SHP77 treated with DMSO at 0.1 percent for 48 hours (cell line): ENCODE measurements at places on chromosomes 5 and 9.

- DNase-seq: no peak
These were observed 184.0 kb downstream of the CACNA1B start for GRCh38 chr9:138061631-138062030.

GRCh38 chr5:83085106-83085505 lies 7.8 kb downstream of the XRCC4 start:
- no peak for DNase-seq

DNA sequence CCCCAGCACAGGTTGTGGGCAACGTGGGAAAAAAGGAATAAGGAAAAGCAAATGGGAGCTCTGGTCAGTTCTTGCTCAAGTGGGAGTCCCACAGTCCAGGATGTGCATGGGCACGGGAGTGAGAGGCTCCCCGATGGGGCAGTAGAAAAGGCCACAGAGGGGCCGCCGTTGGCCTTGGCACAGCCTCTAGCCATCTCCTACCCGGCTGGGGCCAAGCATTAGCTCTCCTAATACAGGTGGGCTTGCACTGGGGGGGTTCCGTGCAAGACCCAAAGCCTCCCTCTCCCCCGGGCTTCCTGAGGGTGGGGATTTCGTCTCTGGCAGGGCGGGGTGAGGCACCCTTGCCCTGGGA lies 212.2 kb upstream of the MVB12B start:
- DNase-seq: no peak

GRCh38 chr5:29822521-29822920 lies 1371.0 kb upstream of the CDH6 start:
- peak; percentile 83 for DNase-seq

GRCh38 chr9:69555802-69556201 lies 116.4 kb downstream of the APBA1 start:
- no peak for DNase-seq

GRCh38 chr5:172837640-172838039 lies 3.6 kb downstream of the ERGIC1 start:
- peak; percentile 85 for DNase-seq

DNA sequence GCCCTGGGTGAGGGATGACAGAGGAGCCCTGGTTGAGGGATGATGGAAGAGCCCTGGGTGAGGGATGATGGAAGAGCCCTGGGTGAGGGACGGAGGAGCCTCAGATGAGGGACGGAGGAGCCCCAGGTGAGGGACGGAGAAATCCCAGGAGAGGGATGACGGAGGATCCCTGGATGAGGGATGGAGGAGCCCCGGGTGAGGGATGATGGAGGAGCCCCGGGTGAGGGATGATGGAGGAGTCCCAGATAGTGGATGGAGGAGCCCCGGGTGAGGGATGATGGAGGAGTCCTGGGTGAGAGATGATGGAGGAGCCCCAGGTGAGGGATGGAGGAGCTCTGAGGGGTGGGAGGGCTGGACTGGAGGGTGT lies 10.9 kb downstream of the PHF2 start:
- DNase-seq: no peak

DNA sequence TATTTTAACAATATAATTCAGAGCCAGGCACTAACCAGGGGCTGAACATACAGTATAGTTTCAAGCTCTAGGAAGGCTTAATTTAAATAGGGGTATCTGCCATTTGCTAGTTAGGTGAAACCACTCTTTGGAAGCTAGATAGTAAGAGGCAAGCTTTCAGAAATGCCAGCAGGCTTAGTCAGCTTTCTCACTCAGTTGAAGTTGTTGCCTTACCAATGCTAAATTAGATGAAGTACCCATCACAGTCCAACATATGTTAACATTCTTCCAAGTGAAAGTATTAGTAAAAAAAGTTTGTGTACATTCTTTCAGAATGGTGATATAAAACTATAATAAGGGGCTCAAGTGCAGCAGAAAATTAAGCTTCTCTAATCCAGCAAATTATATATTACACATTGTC lies 215.0 kb downstream of the CNTLN start:
- DNase-seq: no peak

DNA sequence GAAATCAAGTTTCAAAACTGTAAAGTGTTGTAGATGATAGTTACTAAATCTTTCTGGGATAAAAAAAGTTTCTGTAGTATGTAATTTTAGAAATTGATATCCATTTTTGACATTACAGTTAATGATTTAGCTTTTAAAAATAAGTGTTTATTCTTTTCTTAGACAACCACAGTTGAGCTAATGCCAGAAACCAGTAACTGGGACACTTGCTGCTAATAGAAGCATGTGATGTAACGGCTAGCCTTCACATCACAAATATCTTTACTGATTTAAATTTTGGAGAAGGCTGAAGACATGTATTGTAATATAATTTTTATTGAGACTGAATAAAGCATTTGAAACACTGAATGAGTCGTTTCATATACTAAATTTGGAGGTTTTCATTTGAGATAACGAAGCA lies 18.8 kb downstream of the CSNK1G3 start:
- DNase-seq: no peak

DNA sequence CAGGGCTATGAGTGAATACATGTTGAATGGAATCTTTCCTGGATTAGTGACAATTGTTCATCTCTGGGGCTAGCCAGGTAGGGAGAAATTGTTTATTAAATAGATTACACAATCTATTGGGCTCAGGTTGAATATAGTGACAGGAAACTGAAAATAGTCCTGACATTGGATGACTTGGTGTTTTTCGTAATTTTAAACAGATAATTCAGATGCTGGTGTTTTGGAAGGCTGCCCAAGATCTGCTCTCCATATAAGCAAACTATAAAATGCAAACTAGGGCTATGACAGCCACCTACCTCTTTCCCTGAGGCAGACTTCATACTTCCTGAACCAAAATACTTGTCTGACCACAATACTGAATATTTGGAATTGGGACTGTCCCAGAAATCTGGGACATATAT lies 99.1 kb downstream of the ENC1 start:
- no peak for DNase-seq

- no peak for DNase-seq
These were observed 46.5 kb downstream of the EPB41L4A start for GRCh38 chr5:112372543-112372942.

DNA sequence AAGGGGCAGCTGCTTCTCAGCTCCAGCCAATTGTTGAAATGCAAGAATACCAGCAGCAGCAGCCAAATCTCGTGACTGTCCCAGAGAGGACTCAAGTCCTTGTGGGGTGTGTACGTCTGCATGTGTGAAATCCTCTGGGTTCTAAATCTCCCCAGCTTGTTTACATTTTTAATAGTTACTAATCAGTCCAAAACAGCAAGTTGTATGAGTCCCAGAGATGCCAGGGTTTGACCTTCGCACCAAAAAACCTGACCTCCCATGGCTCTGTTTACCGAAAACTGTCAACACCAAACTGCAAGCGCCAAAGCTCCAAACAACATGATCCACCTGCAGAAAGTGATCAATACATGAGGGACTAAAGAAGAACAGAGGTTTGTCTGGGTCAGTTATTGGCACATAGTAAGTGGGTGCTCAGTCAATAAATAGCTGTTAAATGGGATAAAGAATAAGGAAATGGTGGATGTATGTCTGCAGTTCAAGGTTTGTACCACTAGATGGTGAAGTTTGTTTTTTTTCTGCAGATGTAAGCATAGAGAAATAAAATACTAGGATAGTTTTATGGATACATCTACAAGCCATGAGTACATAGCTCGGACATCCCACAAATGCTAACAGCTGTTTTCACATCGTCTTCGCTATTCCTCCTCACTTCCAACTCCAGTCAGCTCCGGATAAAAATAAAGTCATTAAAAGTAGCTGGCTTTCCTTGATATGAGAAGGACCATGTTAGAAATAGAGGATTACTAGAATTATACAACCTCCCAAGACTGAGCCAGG lies 85.3 kb upstream of the ADRB2 start:
- DNase-seq: peak; percentile 8
